ENCODE measurements at places on chromosomes 4 and X.

GRCh38 chr4:153248641-153249198 is 44.5 kb downstream of the TRIM2 start:
- peak; percentile 47 for DNase-seq

DNA sequence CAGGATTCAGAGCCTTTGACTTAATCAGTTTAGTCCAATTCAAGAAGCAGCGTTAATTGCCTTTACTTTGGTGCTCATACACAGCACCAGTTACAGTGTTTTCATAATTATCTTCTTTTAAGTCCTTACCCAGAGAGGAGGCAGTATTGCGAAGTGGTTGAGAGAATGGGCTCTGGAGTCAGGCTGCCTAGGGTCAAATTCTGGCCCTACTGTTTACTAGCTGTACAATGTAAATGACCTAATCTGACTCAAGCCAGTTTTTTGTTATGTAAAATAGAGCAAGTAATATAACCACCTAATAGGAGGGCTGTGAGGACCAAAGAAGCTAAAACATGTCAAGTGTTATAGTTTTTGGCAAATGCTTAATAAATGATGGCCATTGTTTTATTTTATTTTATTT is 27.6 kb downstream of the WDR44 start:
- DNase-seq: no peak

DNA sequence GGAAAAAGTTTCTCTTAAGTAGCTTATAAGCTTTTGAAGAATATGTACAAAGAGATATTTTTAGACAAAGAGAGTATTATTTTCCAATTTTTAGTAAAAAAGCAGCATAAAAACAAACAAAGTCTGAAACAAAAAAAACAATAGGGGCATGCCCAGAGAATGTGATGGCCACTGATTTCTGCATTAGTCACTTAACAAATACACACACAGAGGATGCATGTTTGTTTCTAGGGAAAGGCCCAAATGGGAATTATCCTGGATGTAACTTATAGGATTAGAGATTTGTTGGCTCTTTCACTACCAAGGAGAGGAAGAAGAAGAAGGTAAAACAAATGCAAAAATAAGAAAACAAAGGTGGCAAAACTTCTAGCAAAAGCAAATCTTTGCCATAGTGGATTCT is 95.9 kb upstream of the SCOC start:
- DNase-seq: no peak

GRCh38 chrX:16826207-16826606 is 39.9 kb downstream of the TXLNG start:
- DNase-seq: no peak

DNA sequence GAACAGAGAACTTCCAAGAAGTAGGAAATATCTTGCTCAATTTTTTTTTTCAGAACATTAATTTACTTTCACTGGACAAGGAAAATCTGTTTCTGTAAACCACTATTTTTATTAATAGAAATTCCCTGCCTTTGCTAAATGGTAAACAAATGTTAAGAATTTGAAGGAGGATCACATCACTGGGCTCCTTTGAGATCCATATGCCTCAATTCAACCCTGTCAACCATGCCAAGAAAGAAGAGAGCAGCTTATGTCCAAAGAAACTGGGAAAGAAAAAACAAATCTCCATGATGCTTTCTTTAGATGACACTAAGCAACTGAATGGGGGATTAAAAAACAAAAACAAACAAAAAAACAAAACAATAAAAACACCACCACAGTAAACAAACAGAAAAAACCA is 47.7 kb downstream of the LNX1 start:
- no peak for DNase-seq

- DNase-seq: no peak
Measured at GRCh38 chrX:11125060-11125459, 13.9 kb downstream of the HCCS start.

- peak; percentile 23 for DNase-seq
Measured at GRCh38 chr4:13642170-13642950, 14.8 kb upstream of the BOD1L1 start.

GRCh38 chrX:112190646-112191045 is 108.1 kb upstream of the TRPC5 start:
- DNase-seq: no peak

DNA sequence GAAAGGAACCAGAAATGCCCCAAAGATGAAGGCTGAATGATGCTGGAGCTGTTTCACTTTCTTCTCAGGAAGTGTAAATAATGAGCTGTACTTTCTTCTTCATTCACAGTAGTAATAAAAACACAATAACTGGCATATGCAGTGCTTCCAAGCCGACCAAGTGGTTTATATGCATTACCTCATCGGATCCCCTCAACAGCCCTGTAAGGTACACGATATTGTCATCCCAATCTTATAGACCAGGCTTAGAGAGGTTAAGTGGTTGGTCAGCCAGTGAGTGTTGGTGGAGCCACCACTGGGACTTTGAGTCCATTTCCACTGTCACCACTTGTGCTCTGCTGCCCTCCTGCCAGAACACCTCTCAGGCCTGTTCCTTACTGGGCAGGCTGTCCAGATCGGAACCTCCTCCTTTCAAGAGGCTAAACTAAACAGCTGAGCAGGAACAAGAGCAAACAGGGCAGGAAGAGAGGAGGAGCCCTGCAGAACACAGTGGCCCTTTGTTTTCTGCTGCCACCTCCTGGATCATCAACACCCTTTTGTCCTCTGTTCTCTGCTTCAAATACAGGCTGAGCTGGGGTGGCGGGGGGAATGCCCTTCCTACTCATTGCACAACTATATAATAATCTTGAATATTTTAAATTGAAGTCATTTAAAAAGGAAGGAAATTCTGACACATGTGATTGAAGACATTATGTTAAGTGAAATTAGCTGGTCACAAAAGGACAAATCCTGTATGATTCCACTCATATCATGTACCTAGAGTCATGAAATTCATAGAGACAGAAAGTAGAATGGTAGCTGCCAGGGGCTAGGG is 112.5 kb upstream of the ATP6AP2 start:
- DNase-seq: peak; percentile 69

DNA sequence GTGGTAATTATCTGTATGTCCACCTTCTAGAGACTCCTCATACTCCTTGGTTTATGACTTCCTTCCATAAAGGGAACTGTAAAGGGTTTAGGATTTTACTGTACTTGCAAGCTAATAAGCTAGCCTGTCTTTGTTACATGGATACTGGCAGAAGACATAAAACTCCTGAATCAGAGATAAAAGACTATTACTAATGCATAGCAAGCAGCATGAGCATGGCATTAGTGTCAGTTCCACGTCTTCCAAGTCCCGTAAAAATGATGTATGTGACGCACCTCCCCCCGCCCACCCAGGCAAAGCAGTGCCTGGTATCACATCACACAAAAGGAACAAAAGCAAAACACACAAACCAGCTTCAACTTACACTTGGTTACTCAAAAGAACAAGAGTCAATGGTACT is 71.0 kb downstream of the SLC10A6 start:
- no peak for DNase-seq

DNA sequence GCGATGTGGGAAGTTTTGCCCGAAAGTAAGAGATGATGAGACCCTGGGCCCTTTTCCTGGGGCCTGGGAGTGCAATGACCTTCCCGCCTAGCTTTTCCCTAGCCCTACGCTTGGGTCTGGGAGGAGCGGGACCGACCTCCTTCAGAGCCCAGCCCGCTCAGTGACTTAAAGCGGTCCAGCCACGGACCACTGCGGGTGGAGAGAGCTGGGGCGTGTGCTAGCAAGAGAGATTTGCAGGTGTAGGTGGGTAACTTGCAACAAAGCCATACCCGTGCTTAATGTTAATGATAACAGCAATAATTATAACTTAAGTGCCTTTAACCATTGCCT is 503 bp upstream of the PDE5A start:
- no peak for DNase-seq

GRCh38 chrX:86930419-86930818 is 587.2 kb upstream of the KLHL4 start:
- DNase-seq: no peak

GRCh38 chrX:125681058-125681457 is 361.4 kb downstream of the TEX13C start:
- DNase-seq: no peak

DNA sequence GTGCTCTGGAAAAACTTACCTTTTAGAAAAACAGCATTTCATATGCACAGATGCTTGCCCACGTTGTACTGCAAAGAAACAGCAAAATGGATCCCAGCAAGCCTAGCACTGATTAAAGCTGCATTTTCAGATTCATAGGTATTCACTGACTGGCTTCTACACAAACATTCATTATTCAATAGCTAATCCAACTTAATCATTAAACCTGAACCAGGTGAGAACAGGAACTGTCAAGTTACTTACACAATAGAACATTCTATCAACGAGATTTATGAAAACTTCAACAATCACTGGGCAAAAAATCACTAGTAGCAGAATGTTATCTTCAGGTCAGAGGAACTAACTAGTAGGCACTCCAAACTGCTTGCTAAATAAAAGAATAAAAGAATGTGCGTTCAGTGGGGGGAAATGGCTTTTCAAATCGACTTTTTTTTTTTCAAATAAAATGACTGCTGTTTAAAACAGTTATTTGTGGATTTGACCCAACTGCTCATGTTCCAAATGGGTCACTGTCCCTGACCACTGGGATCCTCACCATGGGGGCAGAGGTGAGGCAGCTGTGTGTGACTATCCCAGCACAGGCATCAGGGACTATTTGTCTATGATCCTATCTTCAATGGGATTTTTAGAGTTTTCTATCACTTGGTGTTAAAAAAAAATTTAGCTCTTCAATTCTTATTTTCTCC is 42.3 kb downstream of the STX18 start:
- DNase-seq: no peak

GRCh38 chrX:19647731-19648588 is 132.7 kb upstream of the MAP3K15 start:
- no peak for DNase-seq

DNA sequence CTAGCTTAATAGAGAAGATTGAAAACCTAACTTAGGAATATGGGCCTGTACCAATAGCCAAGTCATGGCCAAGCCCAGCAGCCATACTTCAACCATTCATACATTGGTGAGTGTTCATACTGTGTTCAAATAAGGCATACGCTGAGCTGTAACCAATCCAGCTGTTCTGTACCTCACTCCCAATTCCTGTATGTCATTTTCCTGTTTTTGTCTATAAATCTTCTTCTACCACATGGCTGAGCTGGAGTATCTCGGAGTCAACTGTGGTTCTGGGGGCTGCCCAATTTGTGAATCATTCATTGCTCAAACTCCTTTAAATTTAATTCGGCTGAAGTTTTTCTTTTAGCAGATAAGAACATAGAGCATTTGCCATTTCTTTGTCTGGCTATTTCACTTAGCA is 195.3 kb upstream of the ANKRD50 start:
- no peak for DNase-seq

- no peak for DNase-seq
Measured at GRCh38 chrX:435536-436122, 48.9 kb upstream of the PPP2R3B start.

GRCh38 chrX:35890699-35891098 is 28.8 kb upstream of the CFAP47 start:
- DNase-seq: peak; percentile 53

- peak; percentile 45 for DNase-seq
Measured at GRCh38 chr4:186604124-186604807, 48.9 kb upstream of the MTNR1A start.

DNA sequence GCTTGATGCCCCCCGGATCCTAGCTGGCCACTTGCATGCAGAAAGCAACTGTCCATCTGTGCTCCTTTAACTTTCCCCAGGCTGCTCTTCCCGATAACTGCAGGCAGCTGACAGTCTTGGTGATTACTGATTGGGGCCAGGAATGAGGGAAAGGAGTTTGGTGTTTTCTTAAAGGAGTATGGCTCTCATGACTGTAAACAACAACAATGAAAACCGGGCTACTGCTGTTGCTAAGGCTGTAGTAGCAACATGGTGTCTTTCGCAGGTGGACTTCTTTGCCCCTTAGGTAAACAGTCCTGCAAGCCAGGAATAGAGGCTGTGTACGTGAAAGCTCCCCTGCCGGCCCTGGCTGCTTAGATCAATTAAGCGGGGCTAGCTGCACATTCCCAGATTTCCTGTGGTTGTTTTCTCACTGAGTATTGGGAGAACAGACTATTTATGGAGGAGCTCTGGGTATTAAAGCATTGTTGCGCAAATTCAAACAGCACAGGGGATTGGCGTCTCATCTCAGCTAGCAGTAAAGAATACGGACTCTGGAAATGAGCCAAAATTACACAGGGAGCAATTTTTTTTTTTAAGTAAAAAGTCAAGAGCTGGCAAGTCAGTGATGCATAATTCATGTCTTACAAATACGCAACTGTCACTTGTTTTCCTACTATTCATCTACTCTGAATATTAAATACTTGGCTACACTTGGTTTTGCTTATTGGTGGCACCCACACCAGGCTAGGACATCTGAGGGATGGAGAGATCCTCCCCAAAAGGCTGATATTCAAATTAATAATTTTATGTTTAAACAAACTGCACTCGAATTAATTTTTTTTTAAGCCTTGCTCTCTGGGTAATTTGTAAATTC is 61.6 kb upstream of the NAP1L5 start:
- no peak for DNase-seq
